Left hindlimb (tissue), 1 donor: ENCODE measurements at places on chromosomes 16 and 17.
A peak's percentile ranks its signal among the peaks of the same experiment; 100 is the strongest.

GRCh38 chr17:19409509-19409908 is 1.5 kb upstream of the RNF112 start:
- DNase-seq = no peak

DNA sequence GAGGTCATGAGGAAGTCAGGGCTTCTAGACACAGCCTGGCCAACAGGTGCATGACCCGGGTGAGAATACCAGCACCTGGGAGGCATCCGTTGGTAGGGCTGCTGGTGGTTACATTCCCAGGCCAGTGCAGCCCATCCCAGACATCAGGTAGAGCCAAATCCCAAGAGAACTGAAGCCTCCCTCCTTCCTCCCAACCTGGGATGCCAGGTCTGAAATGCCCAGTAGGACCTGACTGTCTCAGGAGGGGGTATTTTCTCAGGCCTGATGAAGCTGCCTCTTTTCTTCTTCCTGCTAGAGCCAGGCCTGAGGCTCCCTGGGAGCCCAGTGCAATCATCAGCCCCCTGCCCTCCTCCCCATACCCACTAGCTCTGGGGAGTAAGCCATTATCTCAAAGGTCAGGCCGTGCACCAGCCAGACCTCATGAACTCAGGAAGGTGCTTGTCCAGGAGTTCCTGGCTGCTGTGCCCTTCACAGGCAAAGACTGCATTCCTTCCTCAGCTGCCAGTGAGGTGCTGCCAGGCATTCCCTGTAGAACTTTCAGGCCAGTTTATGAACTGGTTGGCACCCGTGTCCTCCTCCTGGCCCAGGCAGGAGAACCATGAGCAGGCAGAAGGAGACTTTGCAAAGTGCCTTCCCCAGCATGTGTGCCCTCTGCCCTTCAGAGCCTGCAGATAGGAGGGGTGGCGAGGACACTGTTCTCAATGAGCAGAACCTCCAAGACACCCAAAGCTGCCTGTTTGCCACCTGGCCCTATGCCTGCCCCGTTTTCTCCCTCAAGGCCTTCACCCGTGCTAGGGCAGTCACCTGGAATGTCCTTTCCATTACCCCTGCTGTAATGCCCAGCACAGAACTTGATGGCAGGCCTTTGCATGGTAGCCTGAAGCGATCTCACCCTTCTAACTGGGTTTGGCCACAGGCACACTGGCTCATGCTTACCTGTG is 7.6 kb downstream of the TBX2 start:
- no peak for DNase-seq

- DNase-seq = peak; percentile 23
Observed at GRCh38 chr17:4986403-4986802, 1.1 kb downstream of the CAMTA2 start.

DNA sequence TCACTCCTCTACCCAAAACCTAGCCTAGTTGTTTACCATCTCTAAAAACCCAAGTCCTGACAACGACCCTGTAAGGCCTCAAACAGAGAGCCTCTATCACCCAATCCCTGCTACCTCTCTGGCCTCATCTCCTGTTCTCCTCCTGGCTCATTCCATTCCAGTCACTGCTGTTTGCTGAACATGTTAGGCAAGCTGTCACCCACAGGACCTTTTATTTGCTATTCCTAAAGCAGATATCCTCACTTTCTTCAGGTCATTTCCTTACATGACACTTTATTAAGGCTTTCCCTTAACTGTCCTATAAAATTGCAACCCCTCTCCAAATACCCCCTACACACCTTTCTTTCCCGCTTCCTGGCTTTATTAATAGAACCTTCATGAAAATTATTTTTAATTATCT is 85.1 kb downstream of the KANSL1 start:
- no peak for DNase-seq

- DNase-seq = no peak
Observed at GRCh38 chr16:21653571-21653970, 1.2 kb upstream of the IGSF6 start.

GRCh38 chr17:71505200-71505599 is 615.6 kb upstream of the SOX9 start:
- DNase-seq = no peak

- DNase-seq = no peak
Observed at GRCh38 chr16:3689731-3690130, 27.6 kb downstream of the TRAP1 start.

- no peak for DNase-seq
Observed at GRCh38 chr17:5705876-5706576, 121.7 kb upstream of the NLRP1 start.

GRCh38 chr17:27240086-27240801 is 53.7 kb upstream of the WSB1 start:
- no peak for DNase-seq

- no peak for DNase-seq
Observed at GRCh38 chr17:76104896-76105231, 1.3 kb upstream of the EXOC7 start.

- no peak for DNase-seq
Observed at GRCh38 chr17:33964344-33964979, 290.6 kb upstream of the CCL2 start.

- no peak for DNase-seq
Observed at GRCh38 chr16:87829988-87830672, 39.2 kb downstream of the SLC7A5 start.

GRCh38 chr16:83955218-83956130 is 2.4 kb downstream of the OSGIN1 start:
- no peak for DNase-seq

- DNase-seq = no peak
Observed at GRCh38 chr16:5432166-5432565, 334.6 kb upstream of the EEF2KMT start.

GRCh38 chr16:54930869-54931119 is 129 bp downstream of the IRX5 start:
- no peak for DNase-seq

GRCh38 chr17:8857919-8858318 is 9.6 kb downstream of the PIK3R6 start:
- no peak for DNase-seq

GRCh38 chr16:23538919-23539278 is 18.3 kb downstream of the EARS2 start:
- no peak for DNase-seq

DNA sequence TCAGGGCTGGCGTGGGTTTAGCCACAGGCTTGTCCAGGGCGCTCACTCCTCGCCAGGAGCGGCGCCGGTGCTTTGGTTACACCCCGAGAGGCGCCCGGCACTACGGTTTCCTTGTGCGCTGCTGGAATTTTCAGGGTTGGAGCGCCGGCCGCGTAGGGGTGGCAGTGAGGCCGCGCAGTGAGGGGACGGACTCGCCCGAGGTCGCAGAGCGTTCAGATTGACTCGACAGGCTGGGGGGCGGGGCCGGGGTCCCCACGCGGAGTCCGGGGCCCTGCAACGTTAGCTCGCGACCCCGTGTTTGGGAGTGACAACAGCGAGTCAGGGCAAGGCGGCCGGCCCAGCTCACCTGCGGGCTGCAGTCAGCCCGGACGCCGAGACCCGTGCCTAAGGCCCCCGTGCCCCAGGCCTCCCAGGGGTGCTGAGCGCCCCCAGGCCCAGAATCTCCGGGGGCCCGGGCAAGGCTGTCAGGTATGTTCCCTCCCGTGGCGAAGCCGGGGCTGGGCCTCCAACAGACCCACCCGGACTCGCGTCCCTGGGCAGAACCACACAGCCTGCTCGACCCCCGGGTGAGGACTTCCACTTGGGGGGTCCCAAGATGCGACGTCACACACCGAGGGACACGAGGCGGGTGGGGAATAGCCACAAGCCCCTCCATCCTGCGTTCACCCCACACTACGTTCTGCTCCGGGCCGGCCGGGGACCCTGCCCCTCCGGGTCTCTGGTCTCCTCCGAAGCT is 1.3 kb upstream of the ACTG1 start:
- peak; percentile 75 for DNase-seq

DNA sequence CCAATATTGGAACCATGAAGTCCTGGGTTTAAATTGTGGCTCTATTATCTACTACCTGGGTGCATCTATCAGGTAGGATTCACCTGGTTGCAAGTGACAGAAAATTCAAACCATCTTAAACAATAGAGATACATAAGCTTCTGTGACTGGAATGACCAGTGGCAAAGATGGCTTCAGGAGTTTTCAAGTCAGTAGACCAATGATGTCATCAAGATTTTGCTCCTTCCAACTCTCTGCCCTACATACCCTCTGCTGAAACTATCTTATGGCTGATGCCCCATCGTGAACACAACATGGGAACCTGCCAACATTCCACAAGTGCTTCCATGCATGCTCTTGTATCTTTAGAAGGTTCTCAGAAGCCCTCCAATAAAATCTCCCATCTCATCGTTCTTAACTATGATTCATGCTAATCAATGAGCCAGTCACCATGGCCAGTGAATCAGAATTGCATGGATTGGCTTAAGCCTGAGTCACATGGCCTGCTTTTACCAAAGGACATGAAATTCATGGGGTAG is 180.9 kb downstream of the GRIN2A start:
- DNase-seq = no peak

GRCh38 chr16:86850670-86851069 is 272.3 kb downstream of the FOXL1 start:
- no peak for DNase-seq

DNA sequence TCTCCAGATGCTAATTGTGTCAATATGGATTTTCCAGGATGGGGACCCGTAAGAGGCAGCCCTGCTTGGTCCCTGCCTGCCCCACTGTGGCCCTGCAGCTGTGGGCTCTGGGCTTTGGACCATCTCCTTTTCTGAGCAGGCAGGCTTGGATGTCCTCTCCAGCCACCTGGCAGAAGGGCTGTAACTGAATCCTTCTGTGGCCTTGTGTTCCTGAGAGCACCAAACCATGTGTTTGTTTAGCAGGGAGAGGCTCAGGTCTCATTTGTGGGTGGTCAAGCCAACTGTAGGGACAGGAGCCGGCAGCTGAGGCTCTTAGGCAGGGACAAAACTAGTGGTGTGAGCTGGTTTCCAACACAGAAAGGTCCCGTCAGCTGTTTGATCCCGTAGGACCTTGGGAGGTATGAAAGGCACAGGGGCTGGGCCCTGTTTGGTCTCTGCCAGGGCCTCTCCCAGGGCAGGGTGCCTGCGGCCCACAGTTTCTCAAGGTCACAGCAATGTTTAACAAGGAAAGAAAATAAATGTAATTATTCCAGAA is 18.5 kb downstream of the SEC14L5 start:
- no peak for DNase-seq

- DNase-seq = no peak
Observed at GRCh38 chr17:330993-331701, 21.5 kb downstream of the RPH3AL start.

DNA sequence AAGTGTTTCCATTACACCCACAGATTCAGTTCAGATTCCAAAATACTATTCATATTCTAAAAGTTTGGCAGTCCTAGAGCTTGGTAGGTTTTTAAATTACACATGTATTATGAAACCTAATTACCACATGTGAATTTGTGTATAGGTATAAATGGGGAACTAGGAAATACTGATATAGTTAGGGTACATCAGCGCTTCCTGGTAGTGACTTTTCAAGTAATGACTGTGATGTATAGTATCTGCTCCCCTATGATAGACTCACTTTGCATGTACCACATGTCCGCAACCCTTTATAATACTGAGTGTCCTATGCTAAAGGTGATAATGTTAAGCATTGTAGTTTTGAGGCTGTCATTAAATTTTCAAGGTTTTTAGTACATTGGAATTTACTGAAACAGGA is 22.9 kb downstream of the CDK12 start:
- DNase-seq = no peak
